Peyer's patch (tissue), 4 donors: ENCODE measurements at places on chromosomes 1 and 21. TPM values are rescaled to one million over a fixed set of nuclear protein-coding genes. Genes with fewer than 3 reads are reported as not detected.

DNA sequence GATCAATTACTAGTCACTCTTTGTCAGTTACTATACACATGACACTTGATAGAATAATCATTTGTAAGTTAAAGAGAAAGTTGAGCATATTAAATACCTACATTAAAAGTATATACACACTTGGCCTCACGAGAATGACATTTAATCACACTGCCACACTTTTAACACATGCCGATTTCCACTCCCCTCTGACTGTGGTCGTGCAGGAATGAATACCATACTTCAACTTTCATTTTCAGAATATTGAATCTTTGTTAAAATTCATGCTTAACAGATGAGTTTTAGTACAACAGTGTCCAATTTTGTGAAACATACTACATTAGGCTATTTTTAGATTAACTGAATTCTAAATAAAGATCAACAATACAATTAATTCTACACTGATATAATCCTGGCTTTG lies 78.2 kb upstream of the SDC3 start:
- no peaks in the 10 kb centered on the region for H3K27me3 ChIP-seq
- DNase-seq = no peak
- H3K36me3 ChIP-seq = peaks cover 21% of the 10 kb centered on the region
- peaks cover 34% of the 10 kb centered on the region for H3K4me1 ChIP-seq
- H3K27ac ChIP-seq = no peak overlapping the region

The KRTAP21-3 gene
- not detected for total RNA-seq

DNA sequence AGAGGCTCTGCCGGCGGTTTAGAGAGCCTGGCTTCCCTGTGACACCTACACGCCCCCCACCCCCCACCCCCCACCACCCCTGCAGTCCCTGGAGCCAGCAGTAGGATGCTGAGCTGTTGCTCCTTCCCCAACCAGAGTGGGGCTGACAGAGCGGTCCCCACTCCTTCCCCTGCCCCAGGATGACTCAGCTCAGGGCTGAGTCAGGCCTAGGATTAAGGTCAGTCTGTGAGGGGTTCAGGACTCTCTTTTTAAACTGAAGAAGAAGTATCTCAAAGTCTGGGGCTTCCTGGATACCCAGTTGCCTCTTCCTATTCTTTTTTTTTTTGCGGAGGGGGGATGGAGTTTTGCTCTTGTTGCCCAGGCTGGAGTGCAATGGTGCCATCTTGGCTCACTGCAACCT lies 19.1 kb downstream of the DMBX1 start:
- H3K36me3 ChIP-seq = no peaks in the 10 kb centered on the region
- H3K4me1 ChIP-seq = no peaks in the 10 kb centered on the region
- no peak for DNase-seq
- no peaks in the 10 kb centered on the region for H3K27me3 ChIP-seq

The COL6A2 gene
- 1,087 TPM for total RNA-seq
